ENCODE measurements at places on chromosomes 2 and 18.

- no peak for DNase-seq
Measured at GRCh38 chr2:146240391-146240790, 1604.4 kb upstream of the ACVR2A start.

DNA sequence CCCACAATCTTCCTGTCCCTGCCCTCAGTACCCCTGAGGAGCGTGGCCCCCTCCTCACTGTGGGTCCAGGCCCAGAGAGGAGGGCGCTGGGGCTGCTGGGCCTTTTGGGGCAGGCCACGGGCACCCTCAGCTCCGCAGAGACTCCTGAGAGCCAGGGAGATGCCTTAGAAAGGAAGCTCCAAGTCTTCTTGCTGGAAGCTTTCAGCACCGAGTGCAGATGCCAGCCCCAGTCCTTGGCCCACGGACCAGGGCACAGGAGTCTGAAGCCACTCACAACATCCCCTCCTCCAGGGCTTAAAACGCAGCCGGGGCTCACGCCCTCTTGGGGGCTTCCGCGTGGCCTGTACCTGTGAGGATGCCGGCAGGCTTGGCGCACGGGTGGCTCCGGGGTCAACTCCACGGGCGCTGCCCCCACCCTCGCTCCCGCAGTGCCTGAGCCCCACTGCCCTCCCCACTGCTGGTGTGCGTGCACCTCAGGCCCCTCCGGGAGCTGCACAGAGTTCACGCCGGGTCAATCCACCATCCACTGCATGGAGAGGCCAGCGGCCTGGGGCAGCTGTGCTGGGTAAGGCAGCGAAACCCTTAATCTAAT lies 72.1 kb upstream of the CTDP1 start:
- no peak for DNase-seq

- DNase-seq: no peak
Measured at GRCh38 chr2:25312958-25313710, 28.6 kb downstream of the DNMT3A start.

DNA sequence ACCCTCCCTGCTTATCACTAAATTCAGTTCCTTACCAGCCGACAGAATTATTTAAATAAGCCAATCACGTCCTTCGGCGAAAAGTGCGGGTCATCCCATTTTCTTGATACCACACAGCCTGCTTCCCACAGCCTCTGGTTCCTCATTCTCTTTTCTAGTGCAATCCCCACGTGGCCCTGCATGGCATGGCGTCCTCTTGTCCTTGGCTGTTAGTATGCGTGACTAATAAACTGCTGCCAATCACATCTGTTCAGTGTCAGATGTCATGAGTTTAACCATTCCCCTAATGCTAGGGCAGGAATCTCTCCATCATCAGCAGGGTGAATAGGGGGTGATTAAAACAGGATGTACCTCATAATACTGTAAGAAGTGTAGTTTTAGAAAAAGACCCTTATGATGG lies 62.8 kb upstream of the TSPYL6 start:
- peak; percentile 14 for DNase-seq

DNA sequence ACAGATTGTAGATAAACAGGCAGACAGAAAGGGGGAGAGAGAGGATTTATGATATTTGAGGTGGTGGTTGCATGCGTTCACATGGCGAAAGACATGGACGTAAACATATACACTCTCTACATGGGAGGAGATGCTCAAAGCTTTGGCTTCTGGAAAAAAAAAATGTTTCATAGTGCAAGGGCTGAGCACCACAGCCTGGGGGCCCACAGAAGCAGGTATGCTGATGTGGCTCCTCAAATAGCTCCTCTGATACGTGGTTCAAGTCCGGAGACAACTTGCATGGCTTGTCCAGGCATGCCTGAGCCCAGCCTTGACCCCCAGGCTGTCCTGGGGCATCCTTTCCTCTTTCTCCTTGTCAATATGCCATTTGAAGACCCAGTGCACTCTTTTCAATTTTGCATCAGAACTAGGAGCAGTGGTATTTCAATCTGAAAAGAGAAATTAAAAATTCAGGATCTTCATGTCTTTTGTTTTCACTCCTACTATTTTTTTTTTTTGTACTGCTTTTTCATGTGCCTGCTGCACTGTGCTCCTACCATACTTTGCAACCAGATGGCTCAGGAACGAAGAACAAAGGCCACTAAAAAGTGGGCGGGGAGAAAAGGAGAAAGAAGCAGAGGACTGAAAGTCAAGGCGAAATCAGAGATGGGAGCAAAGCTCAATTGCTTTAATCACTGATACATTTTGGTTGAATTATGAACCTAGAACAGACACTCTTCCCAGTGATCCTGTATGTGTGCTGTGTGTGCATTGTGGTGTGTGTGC lies 495.7 kb upstream of the TCF4 start:
- DNase-seq: no peak

GRCh38 chr2:101485856-101486255 lies 10.9 kb upstream of the RFX8 start:
- no peak for DNase-seq

DNA sequence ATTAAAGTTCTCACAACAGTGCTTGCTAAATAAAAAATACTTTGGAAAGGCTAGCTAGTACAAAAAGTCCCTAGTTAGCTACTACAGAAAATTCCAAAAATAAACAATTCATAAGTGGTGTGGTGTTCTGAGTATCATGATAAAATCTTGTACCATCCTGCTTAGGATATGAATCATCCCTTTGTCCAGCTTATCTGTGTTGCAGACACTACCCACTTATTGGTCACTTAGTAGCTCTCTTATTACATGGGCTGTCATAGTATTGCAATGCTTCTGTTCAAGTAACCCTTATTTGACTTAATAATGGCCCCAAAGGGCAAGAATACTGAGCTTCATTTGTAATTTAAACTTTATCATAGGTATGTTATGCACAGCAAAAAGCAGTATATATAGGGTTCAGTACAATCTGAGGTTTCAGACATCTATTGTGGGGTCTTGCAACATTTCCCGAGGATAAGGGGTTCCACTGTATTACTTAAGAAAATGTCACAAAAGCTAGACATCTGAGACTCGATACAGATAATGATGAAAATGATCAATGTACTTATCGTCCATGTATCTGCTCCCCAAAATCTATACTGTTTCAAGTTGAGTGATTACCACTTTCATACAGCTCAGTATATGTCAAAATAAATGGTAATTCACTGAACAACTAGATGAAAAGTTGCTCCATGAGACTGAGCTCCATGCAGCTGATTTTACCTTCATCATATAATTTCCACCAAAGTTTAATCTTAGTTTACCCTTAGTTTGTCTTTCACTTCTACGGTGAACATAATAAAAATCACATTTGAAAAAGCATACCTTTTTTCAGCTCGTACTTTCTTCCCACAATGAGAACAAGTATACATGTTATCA lies 93.8 kb downstream of the C2orf74 start:
- DNase-seq: peak; percentile 26

DNA sequence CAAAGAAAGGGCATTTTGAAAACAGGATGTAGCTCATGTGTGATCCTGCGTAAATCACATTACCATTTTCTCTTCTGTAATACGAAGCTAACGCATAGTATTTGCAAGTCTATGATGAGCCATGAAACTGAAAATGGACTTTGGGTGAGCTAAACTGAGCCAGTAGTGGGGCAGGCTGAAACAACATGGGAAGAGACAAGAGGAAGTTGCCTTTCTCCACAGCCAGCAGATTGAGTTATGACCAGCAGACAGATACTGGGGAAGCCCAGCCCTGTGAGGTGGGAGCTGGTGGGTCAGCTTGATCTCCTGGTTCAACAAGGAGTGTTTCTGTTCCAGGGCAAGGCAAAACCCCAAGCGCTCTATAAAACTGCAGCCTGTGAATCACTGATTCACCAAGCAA lies 11.8 kb downstream of the CYRIA start:
- DNase-seq: peak; percentile 75

- DNase-seq: no peak
Measured at GRCh38 chr2:25617948-25618646, 55.3 kb downstream of the DTNB start.

DNA sequence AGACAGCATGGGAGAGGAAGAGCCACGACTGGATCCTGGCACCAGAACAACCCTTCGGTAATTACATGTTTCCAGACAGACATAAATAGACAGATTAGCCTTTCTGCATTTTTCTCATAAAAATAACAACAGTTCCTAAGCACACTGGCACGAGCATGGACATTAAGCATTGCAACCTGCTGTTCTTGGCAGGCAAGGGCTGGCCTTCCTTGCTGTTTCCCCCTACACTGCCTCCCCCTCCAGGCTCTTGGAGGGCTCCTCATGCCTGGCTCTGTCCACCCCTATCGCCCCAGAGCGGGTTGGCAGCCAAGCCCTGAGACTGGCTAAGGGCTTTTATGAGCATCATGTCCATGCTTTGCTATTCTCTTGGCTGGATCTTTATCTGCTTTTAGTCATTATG lies 89.6 kb downstream of the TTC32 start:
- no peak for DNase-seq

DNA sequence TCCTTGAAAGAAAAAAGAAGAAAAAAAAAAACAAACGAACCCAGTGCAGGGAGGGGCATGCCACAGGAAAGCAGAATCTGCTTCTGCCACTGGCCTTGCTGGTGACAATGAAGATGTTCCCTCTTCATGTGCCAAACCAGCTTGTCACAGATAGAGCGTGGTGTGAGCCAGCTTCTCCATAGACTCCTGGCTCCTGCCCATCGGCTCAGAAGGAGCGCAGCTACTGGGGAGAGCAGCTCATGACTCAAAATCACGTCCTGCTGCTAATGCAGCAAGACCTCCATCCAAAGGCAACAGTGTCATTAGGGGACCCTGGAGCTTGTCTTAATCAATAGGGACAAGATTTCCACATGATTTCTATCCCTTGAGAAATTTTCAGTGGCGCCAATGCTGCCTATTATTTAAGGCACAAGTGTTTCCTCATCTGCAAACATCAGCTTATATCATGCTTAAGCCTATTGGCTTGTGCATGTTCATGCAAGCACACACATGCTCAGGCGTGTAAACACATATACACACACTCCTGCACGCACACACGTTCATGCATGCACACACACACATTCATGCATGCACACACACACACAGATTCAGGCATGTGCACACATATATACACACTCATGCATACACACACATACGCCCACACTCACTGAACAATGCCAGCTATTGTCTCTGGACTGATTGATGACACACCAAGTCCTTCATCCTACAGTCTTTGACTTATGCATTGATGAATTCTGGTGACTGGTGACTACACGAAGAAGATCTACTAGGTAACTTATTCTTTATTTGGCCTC lies 682.0 kb upstream of the ID2 start:
- DNase-seq: no peak

- peak; percentile 46 for DNase-seq
Measured at GRCh38 chr2:157336137-157337010, 10.8 kb upstream of the ERMN start.

DNA sequence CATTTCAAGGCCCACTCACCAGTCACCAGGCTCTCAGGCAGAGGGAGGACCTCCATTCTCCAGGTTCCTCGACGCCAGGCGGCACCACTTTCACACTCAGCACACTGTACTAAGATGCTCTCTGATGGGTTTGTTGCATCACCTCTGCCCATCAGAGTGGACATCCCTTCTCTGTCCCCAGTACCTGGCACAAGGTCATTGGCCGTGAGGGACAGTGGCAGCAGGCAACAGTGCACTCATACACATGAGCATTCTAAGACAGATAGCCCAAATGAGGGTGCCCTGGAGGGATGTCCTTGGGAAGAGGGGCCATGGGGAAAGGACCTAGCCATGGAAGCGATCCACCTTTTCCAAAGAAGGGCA lies 3.0 kb upstream of the ADRA2B start:
- DNase-seq: no peak

GRCh38 chr18:78406743-78407465 lies 572.7 kb upstream of the SALL3 start:
- DNase-seq: peak; percentile 6

- DNase-seq: no peak
Measured at GRCh38 chr2:123513351-123513750, 511.7 kb upstream of the CNTNAP5 start.

GRCh38 chr2:241108271-241109209 lies 6.5 kb upstream of the MTERF4 start:
- DNase-seq: no peak

DNA sequence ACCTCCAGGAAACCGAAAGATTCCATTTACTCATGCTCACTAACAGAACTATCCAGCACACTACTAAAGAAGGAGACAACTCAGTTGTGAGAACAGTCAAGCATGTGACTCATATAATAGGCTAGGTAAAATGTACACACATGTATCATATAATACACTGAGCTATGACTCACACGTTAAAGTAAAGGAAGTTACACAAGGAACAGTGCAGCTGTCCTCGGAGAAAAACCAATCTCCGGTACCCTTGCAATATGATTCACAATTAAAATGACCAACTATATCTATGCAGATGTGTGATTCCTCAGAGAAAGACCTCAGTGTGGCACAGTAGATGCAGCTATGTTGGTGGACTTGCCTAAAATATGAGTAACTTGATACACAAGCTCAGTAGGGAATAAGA lies 76.5 kb downstream of the STRN start:
- DNase-seq: peak; percentile 89

DNA sequence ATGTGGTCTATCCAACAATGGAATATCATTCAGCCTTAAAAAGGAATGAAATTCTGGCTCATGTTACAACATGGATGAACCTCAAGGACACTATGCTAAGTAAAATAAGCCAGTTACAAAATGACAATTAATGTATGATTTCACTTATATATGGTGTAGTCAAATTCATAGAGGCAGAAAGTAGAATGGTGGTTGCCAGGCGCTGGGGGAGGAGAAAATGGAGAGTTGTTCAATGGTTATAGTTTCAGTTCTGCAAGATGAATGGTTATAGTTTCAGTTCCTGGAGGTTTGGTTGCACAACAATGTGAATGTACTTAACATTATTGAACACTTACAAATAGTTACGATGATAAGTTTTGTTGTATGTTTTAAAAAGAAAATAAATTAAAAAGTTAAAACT lies 79.2 kb upstream of the IL1R2 start:
- peak; percentile 54 for DNase-seq

DNA sequence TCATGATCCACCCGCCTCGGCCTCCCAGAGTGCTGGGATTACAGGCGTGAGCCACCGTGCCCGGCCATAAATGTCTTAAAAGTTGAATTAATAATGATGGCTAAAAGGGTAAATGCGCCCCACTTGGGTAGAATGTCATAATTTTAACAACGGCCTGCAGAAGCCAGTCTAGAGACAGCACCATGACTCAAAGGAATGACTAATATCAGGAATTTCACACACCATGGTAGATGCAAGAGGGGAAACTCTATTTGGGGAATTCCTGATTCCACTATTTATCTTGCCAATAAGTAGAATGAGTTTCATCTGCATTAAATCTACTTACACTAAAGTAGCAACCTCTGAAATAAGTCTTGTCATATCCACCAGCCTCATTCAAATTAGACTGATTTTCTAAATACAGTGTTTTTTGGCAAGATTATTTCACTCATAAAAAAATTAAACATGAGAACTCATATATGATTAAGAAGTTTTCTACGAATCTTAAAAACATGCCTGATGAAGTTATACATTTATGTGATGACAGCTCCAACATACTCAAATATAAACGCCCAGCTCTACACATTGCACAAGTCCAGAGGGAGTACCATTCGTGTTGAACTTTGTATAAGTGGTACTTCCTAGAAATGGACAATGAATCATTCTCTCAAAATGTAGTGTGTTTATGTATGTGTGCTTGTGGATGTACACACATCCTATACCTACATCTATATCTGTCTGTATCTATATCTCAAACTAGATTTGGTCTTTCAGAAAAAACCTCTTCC lies 309.7 kb downstream of the IRS1 start:
- DNase-seq: no peak

Measured in NB4 (cell line).